SJCRH30 (cell line): ENCODE measurements at places on chromosomes 5 and 9. TPM values are rescaled to one million over a fixed set of nuclear protein-coding genes. Genes with fewer than 3 reads are reported as not detected.

- DNase-seq = no peak
Observed at GRCh38 chr5:164746723-164747122, 1241.3 kb downstream of the MAT2B start.

- DNase-seq = no peak
Observed at GRCh38 chr9:100485196-100485595, 12.2 kb downstream of the TMEFF1 start.

DNA sequence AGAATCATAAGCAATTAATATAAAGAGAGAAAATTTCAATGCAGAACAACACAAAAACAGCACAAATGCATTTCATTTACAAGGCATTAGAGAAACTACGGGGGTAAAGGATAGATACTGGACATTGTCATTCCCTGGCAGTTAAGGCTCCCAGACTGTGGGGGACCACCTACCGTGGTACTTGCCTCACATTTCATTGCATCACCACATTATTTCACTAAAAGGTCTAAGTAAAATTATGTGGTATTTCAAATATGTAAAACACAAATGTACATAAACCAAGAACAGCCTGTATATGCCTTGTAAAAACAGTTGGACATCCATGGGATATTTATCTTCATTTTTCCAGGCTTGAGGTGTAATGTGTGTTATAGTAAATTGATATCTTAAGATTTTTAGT, 571.2 kb upstream of the ZNF462 start:
- DNase-seq = no peak

The IL17B gene
- 1.5 and 3.3 TPM in 2 replicates for total RNA-seq

- DNase-seq = no peak
Observed at GRCh38 chr5:68405026-68405684, 189.6 kb downstream of the PIK3R1 start.

The HTR1A gene
- total RNA-seq = not detected in 2 replicates

GRCh38 chr5:114208588-114208987, 153.3 kb upstream of the KCNN2 start:
- no peak for DNase-seq

DNA sequence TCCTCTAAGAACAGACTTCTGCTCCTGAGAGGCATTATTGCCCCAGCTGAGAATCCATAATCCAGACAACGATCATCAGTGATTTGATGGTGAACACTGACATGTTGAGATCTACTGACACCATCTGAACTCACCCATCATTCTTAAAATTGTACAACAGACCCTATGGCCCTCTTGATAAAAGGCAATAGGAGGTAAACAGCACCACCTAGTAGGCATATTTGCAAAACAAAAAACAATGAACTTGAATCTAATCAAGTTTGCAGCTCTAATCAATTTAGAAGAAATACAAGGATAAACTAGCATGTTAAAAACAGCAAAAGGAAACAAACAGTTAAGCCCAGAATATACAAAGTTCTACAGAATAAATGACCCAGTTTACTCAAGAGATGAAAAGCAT, 89.6 kb downstream of the SFXN1 start:
- peak; percentile 24 for DNase-seq

DNA sequence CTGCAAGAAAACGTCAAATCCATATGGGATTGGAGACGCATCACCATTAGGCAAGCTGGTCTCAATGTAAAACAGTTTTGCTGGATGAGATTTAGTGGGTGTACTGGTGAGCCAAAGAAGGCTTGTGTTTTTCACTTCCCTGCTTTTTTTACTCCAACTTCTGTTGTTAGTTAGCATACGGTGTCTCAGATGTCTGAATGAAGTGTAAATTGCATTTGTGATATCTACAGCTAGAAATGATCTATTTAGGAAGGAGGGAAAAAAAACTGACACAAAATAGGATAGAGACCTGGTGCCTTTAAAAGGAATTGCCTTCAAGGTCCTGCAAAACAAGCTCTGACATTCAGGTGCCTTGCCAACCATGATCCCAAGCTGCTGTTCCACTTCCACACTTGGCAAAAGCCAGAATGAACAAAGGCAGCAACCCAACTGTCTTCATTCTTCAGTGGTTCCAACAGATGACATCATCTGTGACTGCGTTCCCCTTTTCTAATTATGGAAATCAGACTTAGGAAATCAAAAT, 104.2 kb upstream of the RAI14 start:
- no peak for DNase-seq

GRCh38 chr9:103364753-103365152, 369.6 kb downstream of the CYLC2 start:
- no peak for DNase-seq

DNA sequence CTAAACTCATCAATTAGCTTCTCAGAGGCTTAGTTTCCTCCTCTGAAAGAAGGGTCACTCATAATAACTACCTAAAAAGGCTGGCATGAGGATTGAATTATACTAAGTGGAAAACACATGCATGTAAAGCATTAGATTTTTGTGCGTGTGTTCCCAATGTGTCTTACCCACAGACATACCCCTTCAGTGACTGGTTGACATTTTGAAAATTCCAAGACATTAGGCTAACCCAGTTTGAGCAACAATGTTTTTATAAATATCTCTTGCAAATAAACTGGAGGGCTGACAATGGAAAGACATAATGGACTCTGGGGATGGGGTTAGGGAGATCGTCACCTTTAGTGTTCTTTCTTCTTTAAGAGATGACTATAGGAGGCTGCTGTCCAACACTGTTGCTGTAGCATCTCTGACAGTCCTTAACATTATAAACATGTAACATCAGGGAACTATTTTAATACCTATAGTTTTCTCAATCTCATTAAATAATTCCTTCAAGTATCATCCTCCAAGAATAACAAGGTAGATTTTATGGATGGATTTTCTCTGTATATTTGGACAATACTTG, 24.3 kb downstream of the HMHB1 start:
- DNase-seq = no peak

DNA sequence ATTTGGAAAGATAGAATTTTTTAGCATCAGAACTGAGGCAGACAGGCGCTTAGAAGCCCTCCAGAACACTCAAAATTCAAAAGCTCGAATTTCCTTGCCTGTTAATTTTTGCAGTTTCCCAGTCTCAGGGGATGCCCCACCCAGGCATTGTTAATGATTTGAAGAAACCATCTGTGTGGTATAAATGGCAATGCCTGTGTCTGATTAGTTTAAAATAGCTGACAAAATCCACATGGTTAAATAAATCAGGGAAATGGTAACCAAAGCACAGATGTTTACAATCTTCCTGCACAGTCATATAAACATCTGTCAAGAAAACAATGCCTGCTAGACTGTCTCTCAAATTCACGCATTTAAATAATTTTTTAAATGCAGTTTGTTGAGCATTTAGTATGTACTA, 185.2 kb upstream of the RGMB start:
- no peak for DNase-seq

GRCh38 chr9:89213396-89213880, 34.8 kb upstream of the SHC3 start:
- no peak for DNase-seq

GRCh38 chr9:107755246-107755645, 265.7 kb upstream of the KLF4 start:
- peak; percentile 85 for DNase-seq

The SVEP1 gene
- total RNA-seq = 0.18 TPM in 2 replicates

DNA sequence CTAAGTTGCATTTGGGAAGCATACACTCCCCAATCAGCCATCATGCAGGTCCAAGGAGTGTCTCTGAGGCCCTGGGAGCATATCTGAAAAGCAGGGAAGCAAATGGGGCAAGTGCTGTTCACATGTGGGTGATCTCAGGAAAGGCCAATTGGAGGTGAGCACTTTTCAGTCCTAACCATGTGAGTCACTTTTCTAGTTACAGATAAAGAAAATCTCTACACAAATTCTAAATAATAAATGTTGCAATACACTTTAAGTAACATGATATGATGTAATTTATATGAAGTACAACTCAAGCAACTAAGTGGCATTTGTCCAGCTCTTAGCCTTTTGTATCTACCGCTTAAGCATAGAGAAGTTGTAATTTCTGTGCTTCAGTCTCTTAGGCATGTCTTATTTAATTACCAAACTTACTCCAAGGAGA, 18.4 kb downstream of the ADAMTS16 start:
- no peak for DNase-seq

DNA sequence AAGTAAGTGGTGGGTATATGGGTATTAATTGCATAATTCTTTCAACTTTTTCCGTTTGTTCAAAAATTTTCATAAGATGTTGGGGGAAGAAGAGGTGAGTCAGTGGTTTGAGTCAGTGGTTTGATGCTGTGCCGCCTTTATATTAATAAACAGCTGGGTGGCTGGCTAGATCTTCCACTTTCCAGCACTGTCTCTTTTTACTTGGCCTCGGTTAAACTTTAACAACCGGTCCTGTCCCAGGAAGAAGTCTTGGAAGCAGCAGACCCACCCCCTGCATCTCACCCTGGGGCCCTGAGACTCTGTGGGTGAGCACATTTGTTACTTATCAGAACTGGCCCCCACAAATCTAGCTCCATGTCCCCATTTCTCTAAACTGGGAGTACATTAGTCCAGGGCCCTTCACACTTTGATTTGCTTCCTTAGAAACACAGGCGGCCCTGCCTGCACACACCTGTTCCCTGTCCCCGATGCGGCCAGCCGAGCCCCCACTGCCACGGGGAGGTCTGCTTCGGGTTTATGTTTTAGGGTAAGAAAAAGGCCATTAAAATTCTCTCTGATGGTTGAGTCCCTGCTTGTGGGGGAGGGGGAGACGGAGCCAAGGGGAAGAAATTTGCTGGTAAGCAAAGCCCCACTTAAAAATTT, 90.7 kb downstream of the PTCH1 start:
- peak; percentile 70 for DNase-seq

The TMEM8B gene
- total RNA-seq = 1.7 and 2.1 TPM in 2 replicates

DNA sequence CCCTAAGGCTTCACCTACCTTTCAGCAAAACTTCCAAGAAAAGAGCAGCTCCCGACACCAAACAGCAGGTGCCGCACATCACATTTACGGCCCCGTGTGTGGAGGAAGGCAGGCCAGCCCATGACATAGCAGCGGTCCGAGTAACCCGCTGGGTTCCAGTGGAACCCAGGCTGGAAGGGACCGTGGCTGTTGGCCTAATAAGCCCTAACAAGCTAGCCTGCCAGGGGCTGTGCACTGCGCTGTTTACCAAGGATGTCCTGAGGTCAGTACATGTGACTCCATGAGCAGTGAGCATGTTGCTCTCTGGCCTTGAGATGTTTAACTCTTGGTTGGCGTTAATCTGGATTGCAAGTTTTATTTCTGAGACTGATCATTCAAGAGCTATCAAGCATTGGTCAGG, 131.5 kb downstream of the FSTL4 start:
- no peak for DNase-seq

GRCh38 chr5:17400724-17401469, 97.1 kb upstream of the TAF11L2 start:
- DNase-seq = no peak

The CTSV gene
- 19.8 and 21.0 TPM in 2 replicates for total RNA-seq

DNA sequence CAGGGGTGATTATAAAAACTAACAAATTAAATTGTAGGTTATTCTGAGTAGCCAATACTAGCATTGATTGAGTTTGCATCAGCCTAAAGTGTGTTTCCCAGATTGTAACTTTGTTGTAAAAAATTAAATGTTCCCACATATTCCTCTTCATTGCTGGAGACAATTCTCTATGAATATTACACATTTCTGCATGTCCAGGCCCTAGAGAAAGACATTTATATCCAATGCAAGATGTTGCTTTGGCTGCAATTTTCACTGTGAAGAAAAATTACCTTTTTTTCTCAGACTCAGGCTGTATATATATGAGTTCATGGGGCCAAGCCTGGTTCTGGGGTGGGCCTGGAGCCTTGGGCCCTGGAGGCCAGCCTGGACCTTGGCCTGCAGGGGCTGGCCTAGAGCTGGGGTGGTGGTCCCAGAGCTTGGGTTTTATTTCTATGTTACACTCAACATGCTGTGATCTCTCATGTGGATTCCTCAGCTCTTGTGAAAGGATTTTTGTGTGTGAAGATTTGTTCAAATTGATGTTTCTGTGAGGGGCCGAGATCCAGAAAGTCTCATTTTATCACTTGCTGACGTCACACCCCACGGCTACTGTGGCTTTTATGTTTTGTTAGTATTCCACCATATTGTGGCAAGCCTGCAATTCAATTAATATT, 232.5 kb downstream of the SPATA31A1 start:
- no peak for DNase-seq
